Stimulated activated CD4-positive, alpha-beta T cell treated with anti-CD3 and anti-CD28 coated beads, Interleukin-1b, Interleukin-23, amount 100 ng/mL, for 24 hours (primary cell): ENCODE measurements at places on chromosomes 12 and 14.

DNA sequence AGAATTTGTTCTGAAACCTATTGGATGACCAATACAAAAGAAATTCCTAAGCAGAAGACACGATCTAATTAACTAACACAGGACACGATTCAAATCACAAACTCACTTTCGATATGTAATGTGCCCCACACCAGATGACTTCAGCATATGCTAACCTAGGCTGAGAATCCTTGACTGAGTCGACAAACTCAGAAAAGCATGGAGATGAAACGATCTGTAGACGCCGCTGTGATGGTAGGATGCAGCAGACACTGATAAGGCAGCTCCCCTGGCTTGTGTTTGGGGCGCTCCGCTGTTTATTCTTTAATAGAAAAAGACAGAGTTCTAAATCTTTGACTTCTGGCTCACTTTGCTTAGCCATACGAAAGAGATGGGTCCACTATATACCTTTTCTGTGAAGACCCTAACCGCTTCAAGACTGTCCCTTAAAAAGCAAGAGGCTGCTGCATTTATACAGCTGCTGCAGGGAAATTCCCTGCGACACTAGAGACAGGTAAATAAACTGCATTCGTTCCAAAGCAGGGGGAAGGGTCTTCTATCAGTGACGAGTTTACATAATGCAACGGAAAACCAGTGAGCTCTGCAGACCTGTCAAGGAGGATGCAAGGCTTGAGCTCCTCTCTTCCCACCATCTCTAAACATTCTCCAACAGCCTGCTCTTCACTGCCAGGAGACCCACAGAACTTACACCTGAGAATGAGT lies 929 bp downstream of the CHD8 start:
- DNase-seq, result no peak

- no peak for DNase-seq
These were observed 30.9 kb downstream of the GPR137C start for GRCh38 chr14:52583544-52583943.

- DNase-seq, result no peak
These were observed 51.2 kb downstream of the ACSS3 start for GRCh38 chr12:81128930-81129554.

- DNase-seq, result no peak
These were observed 567 bp downstream of the FUT8 start for GRCh38 chr14:65412856-65413738.

- DNase-seq, result no peak
These were observed 373.4 kb downstream of the NUAK1 start for GRCh38 chr12:105765053-105766014.

GRCh38 chr12:109560867-109561710 lies 12.2 kb downstream of the MMAB start:
- DNase-seq, result no peak

DNA sequence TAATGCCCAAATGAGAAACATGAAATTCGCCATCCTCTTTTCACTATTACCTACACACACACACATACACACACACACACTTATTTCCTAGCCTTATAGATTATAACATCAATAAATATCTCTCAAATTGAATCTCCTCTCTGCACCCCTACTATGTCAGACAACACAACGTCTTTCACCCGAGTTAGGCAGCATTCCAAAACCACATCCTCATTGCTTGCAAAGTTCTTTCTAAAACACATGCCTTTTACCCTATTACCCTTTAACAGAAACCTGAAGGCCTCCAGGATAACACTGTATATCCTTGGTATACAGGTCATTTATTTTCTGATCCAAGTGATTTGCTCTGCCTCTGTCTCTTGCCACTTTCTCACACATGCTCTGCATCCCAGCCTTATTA lies 56.3 kb downstream of the KCNH5 start:
- no peak for DNase-seq

DNA sequence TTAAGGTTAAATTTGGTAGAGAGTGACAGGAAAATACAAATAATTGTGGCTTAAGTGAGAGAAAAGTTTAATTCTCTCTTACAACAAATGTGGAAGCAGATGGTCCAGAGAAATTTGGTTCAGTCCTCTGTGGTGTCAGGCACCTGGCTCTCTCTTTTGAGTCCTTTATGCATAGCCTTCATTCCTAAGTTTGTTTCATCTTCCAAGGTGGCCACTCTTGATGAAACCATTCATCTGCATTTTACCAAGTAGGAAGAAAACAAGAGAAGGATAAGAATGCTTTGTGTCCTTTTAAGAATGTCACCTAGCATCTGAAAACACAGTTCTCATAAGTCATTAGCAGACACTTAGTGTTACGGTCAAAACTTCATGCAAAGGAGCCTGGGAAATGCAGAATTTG lies 442.5 kb downstream of the CCER1 start:
- DNase-seq, result no peak

DNA sequence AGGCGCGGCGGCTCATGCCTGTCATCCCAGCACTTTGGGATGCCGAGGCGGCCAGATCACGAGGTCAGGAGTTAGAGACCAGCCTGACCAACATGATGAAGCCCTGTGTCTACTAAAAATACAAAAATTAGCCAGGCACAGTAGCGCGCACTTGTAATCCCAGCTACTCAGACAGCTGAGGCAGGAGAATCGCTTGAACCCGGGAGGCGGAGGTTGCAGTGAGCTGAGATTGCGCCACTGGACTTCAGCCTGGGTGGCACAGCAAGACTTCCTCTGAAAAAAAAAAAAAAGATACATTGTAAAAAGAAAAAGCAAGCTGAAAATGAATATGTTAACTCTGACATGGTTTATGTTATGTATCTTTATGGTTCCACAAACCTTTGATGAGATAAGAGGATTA lies 33.6 kb downstream of the RPGRIP1 start:
- DNase-seq, result no peak

GRCh38 chr12:5480218-5480937 lies 48.5 kb downstream of the NTF3 start:
- DNase-seq, result no peak

DNA sequence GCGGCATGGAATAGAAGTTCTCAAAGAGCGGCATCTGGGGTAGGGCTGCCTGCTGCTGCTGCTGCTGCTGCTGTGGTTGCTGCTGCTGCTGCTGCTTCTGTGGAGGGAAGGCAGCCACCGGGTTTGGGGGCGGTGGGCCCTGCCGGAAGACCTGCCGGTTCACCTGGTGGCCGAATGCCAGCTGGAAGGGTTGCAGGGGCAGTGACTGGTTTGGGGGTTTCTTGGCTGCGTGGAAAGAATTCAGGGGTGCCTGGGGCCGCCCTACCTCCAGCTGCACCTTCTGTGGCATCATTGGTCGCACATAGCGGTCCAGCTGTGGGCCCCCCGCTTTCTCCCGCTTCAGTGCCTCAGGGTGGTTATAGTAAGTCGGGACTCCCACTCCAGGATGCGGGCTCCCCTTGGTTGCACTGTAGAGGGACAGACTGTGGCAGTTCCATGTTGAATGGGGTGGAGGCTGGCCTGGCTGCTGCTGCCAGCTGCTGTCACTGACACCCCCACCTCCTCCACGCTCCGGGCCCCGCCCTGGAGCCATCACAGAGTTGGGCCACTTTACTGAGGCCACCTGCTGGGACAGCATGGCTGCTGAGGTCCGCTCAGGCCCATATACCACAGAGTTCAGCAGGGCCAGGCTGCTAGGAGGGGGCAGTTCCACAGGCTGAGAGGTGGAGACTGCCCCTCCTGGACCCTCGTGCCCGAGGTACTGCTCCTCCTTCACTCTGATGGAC lies 25.2 kb upstream of the PNMA1 start:
- DNase-seq, result no peak

GRCh38 chr12:46933947-46934346 lies 108.2 kb upstream of the SLC38A4 start:
- no peak for DNase-seq
